Trophoblast cell (in vitro differentiated cells and primary cell): ENCODE measurements at places on chromosomes 1 and 21.
A peak's percentile ranks its signal among the peaks of the same experiment; 100 is the strongest.

- DNase-seq, result no peak
These were observed 18.8 kb downstream of the LRRC52 start for GRCh38 chr1:165562571-165562970.

DNA sequence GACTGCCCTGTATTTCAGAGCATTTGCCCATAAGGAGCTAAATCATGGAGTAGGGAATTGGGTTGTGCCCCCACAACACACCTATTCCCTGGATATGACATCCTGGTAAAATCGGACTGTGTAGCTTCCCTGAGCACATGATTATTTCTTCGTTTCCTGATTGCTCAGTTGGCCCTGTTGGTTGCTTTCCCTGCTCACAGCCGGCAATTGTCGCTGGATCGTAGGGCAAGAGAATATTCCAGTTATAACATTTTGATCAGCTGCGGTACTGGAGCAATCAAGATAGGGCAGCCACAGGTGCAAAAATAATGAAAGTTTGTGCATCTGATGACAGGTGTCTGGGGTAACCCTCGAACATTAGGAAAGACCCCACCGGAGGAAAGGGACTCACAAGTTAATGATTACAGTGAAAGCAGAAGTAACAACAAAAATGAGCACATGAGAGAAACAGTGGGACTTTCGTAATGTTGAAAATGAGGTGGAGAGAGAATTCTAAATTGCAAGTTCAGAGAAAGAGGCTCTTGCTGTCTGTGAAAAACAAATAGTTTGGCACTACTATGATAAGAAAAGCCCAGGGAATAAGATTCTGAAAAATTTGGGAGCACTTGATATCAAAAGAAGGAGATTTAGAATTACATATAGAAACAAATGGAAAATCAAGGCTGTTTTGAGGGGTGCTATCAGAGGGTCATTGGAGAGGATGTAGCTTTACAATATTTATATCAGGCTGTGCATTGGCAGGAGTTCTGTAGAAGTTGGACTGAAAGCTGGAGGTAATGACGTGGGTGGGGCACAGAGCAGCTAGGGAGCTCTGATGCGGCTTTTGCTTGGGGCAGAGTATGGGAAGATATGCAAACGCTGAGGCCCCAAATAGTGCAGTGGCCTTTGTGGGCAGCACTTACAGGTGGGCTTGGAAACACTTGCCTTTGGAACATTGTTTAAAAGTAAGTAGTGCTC, at the start of gene MAB21L3:
MAB21L3 (plus strand) TSS at position 833 of the 957 bp plus-strand sequence. CDS start 1,217 bp downstream, outside the sequence.
- no peak for DNase-seq

DNA sequence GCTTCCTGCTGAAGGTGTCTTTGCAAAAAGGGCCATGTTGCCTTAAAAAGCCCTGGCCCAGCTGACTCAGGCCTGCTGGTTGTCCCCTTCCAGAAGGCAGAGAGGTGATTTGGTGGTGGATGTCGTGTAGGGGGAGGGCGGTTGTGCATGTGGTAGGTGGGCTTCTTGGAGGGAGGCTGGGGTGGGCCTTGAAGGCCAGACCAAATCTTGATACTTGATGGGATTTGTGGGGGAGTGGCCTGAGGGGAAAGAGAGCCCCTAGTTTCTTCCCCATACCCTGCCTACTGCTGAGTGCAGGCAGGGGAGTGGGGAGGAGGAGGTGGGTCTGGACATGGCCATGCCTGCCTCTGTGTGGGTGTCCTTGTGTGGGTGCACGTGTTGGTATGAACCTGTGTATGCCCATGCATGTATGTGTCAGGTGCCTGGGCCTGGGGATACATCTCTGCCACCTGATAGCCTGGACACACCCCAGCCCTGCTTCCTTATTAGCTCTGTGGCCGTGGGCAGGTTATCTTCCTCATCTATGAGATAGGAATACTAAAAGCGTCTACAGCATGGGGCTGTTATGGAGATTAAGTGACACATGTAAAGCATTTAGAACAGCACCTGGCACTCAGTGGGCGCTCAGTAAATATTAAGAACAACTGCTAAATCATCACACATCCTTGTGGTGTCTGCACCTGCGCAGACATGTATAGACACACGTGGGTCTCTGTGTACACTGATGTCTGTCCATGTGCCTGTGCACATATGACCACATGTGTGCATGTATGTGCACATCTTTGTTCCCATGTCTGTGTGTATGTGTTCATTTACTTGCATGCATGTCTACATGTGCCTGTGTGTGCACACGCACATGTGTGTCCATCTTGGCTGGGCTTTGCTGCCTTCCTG, 17.0 kb downstream of the FAM151A start:
- DNase-seq, result no peak

DNA sequence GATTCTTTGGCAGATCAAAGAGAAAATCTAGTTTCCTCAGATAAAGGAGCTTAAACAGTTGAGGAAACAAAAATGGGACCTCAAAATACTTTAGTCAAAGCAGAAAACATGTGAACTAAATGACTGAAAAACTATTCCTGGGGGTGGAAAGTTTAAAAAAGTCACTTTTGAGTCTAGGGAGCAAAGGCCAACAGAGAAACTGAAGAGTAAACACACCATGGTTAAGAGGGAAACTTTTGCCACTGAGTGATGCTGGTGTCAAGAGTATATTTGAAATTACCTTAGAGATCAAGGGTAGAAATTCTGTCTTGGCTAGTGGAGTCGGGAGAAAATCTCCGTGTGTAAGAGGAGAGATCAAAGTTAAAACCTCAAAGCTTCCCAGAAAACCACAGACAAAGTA, 501.2 kb upstream of the ADGRL4 start:
- DNase-seq, result no peak

GRCh38 chr1:95903060-95903459, 669.0 kb downstream of the RWDD3 start:
- DNase-seq, result no peak

- no peak for DNase-seq
These were observed 227.3 kb upstream of the CSF3R start for GRCh38 chr1:36709869-36710481.

DNA sequence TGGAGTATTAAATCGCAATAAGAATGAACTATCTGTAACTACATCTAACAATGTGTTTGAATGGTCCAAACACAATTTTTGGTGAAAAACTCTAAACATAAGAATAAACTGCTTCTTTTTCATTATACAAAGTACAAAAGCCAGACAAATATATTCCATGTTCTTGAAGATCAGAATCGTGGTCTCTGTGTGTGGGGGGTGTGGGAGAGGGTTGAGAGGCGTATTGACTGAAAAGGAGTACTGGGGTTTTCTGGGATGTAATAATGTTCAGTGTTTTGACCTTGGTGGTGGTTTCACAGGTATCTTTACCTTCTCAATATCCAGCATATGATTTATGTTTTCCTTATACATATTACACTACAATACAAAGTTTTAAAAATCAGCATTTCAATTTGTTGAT, 764 bp upstream of the CFH start:
- no peak for DNase-seq

GRCh38 chr21:42313501-42313969, 1.7 kb downstream of the TFF3 start:
- DNase-seq, result no peak

DNA sequence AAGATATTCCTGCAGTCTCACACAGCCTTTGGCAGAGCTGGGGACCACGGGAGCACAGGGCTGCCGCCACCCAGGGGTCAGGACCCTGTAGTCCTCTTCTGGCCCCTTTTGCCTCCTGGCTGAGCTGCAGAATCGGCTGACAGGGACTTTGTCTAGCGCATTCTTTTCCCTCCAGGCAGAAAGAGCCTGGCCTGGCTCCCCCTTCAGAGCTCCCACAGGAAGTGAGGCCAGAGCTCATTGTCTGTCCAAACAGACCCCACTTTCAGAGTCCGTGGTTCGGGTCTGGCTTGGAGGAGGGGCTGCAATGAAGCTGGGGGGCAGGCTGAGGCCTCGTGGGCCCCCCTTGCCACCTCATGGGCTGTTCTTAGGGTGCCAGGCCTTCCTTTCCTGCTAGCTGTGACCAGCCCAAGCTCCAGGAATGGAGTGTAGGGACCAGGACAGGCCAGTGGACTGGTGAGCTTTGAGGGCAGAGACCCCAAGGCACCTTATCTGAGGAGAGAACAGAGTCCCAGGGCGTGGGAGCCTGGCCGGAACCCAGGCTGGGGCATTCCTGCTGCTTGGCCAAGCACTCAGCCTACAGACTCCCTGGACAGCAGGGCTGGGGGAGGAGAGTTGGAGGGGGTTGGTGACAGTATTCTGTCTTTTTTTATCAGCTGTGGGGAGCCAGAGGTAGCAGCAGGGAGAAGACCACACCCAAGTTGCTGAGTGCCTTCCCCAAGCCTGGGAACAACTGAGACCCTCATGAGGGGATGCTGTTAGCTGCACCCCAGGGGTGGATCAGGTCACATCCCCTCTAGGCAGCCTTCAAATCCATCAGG, 4.7 kb downstream of the CELSR2 start:
- DNase-seq, result no peak

- no peak for DNase-seq
These were observed 83.5 kb downstream of the HHAT start for GRCh38 chr1:210412240-210412639.

DNA sequence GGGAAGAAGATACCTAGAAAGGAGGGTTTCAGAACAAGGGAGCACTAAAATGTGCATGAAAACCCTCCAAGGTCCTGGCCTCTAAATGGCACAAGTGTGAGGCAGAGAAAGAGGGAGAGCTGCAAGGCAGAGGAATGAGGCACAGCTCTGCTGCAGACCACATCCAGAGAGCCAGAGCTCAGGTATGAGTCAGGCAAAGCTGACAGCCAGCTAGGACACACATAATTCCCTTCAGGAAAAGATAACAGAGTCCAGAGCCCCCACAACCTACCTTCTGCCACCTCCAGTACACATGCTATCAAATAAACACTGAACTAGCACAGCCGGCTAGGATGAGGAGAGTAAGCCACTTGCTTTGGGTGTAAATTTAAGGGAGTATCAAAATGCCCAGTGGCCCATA, 62.2 kb downstream of the HSF2BP start:
- peak; percentile 56 for DNase-seq

GRCh38 chr1:27955076-27955475, 4.7 kb upstream of the XKR8 start:
- no peak for DNase-seq

GRCh38 chr1:78658901-78659300, 9.3 kb downstream of the IFI44 start:
- no peak for DNase-seq
